M059J (cell line): ENCODE measurements at places on chromosomes 1 and 21. TPM values are rescaled to one million over a fixed set of nuclear protein-coding genes. Genes with fewer than 3 reads are reported as not detected.
A peak's percentile ranks its signal among the peaks of the same experiment; 100 is the strongest.

The DNAJC6 gene
- 5.3 and 7.9 TPM in 2 replicates for total RNA-seq

DNA sequence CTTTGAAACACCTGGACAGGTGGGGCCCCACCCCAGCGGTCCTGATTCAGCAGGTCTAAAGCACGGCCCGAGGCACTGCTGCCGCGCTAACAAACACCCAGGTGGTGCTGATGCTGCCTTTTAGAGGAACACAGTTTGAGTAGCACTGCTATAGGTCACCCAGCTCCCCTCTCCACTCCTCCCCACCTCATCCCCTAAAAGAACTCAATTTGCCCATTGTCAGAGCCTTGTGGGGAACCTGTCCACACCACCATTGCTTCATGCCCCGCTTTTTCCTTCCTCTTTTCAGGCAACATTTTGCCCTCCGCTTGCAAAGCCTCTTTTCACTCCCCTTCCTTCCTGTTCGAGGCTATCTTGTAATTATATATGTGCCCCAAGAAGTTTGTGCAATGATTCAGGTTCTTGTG, 26.2 kb upstream of the PADI4 start:
- DNase-seq = no peak

GRCh38 chr1:222042120-222042519, 300.2 kb upstream of the DUSP10 start:
- peak; percentile 17 for DNase-seq

DNA sequence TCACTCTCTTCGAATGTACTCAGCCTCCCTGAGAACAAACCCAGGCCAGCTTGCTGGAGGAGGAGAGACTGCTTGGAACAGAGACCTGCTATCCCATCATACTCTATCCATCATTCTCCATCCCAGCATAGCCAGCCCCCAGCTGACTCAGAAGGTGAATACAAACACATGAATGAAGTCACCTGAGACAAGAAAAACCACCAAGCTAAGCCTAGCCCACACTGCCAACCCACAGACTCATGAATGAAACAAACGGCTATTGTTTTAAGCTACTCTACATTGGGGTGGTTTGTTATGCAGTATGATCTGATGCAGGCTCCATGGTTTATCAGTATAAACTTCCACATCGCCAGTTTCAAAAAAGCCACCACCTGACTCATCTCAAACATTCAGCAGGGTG, 395.6 kb downstream of the SETD4 start:
- peak; percentile 97 for DNase-seq

DNA sequence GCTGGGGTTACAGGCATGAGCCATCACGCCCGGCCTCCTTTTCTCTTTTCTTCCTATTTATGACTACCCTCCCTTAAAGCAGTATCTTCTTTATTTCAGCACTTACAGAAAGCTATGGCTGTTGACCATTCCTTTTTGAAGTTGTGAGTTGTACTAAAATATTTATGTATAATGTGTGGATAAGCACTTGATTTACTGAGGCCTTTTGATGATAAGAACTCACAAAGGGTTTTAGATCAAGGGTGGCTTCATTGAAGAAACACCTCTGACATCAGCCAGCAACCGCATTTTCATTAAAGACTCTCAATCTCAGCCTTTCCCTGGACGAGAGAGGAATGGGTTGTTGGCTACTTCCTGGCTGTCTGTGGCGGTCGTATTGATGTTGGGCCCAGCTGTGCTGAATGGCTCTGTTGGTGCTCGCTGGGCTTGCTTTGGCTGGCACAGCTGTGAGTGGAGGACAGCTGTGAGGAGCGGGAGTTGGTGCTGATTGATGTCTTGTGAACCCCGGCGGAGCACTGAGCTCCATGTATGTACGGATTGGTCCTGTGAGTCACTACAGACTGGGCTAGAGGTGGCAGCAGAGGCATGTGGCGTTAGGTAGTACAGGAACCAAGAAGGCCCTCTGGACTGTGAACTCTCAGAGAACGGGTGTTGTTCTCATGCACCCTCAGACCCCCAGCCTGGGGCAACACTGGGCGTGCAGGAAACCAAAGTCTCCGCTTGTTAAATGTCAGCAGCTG, 208.8 kb downstream of the KIF26B start:
- DNase-seq = no peak

GRCh38 chr1:245715970-245716369, 561.2 kb downstream of the KIF26B start:
- DNase-seq = peak; percentile 96
